ENCODE measurements at places on chromosomes 12 and 14. TPM values are rescaled to one million over a fixed set of nuclear protein-coding genes. Genes with fewer than 3 reads are reported as not detected.

GRCh38 chr12:103128862-103129501, 171.5 kb downstream of the ASCL1 start:
- DNase-seq: no peak

DNA sequence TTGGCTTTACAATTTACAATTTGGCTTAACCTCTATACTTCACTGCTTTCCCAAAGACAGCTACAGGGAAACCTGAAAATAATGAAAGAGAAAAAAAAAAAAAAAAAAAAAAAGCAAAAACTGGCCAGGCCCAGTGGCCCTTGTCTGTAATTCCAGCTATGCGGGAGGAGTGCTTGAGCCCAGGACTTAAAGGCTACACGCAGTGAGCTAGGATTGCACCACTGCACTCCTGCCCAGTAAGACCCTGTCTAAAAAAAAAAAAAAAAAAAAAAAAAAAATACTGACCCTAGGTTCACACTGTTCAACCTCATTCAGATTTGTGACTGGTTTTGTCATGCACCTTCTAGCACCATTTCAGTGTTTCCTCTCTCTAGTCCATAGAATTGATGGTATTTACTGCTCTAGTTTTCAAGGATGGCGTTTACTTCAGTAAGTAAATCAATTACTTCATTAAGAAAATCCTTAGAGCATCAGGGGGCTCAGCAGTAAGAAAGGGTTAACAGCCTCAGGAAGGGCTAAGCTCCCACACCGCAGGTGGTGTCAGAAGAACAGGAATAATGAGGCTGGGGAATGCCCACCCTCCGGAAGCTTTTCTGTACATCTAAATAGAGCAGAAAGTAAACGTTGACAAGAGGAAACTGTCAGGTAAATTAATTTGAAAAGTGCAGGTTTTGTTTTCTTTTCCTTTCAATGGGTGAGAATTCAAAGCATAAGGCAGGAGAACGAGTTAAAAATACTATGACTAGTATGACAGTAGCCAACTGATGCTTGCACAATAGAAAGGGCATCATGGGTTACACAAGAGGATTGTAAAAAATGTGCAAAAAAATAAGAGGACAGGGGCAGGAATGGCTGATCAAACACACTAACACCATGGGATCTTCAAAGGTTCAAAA, 115.0 kb upstream of the MDM1 start:
- DNase-seq: no peak

- no peak for DNase-seq
These were observed 227.7 kb downstream of the SLC16A7 start for GRCh38 chr12:59823567-59823966.

DNA sequence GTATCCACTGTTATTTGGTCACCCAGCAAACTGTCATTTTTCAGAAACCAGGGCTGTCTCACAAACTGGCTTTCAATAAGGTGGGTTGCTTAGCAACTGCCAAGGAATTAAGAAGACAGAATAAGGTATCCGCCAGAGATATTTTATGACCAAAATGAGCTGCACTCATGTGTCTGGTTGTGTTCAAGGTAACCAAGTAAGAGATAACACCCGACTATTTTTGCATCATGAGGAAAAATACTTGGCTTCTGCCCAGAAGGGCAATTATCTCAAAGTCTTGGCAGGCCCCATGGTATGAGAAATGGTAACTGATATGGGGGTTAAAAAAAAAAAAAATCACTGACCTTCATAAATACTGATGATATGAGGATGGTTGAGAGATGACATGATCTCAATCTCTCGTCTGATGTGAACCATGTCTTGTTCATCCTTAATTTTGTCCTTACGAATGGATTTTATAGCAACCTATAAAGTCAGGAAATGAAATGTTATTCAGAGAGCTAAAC, 32.6 kb downstream of the NUAK1 start:
- no peak for DNase-seq

The ZDHHC17 gene
- 20.0 TPM for total RNA-seq

The LYZ gene
- total RNA-seq: not detected

DNA sequence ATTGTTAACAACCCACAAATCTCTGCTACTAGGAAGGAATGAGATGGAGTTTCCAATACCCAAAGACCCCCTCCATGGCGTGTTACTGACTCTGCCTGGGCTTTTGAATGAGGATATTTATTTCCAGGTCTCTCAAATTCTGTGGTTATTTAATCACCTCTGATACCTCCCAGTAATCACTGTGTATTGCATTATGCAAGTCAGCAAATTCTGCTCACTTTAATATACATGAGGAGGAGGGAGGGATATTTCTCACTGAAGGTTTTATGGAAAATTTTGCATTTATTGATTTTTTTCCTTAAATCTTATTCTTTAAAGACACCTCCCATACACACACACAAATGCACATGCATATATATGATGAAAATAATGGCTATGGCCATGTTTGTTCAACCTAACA, 962.9 kb downstream of the VRK1 start:
- DNase-seq: no peak

The RARG gene
- 21.8 TPM for total RNA-seq

The ACOT6 gene
- not detected for total RNA-seq

GRCh38 chr14:56107615-56108014, 10.6 kb upstream of the PELI2 start:
- DNase-seq: no peak

The PPP1R1A gene
- total RNA-seq: not detected

DNA sequence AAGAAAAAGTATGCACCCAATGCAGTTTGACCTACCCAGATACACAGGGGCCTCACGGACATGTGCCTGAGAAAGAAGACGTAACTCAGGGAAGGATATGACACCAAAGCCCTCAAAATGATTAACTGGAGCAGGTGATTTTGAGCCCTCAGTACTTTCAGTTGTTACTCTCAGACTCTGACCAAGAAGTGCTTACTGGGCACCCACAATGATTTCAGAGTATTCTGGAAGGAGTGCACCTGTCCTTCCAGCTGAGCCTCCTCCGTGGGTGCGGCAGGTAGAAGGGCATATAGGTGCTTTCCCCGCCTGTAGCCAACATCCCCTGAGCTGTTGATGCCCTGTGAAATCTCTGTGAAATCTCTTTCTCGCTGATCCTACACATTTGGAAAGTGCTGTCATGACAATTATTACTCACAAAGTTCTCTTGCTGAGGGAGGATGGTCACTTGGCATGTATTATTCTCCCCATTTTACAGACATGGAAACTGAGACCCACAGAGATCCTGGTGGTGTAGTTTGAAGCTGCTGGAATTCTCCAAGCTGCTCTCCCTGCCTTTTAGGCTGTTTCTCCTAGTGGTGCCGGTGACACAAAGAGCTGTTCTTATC, 154.3 kb upstream of the CCND2 start:
- peak; percentile 88 for DNase-seq

The CPM gene
- total RNA-seq: 19.8 TPM

GRCh38 chr12:70876952-70877351, 43.6 kb downstream of the PTPRR start:
- DNase-seq: no peak

GRCh38 chr12:32145096-32145495, 38.4 kb downstream of the BICD1 start:
- DNase-seq: no peak

The DNAH10 gene
- 0.19 TPM for total RNA-seq

The NCKAP5L gene
- 3.0 TPM for total RNA-seq

GRCh38 chr12:1776170-1776921, 44.0 kb upstream of the LRTM2 start:
- DNase-seq: no peak

- no peak for DNase-seq
These were observed 22.3 kb downstream of the LRIG3 start for GRCh38 chr12:58897969-58898368.

DNA sequence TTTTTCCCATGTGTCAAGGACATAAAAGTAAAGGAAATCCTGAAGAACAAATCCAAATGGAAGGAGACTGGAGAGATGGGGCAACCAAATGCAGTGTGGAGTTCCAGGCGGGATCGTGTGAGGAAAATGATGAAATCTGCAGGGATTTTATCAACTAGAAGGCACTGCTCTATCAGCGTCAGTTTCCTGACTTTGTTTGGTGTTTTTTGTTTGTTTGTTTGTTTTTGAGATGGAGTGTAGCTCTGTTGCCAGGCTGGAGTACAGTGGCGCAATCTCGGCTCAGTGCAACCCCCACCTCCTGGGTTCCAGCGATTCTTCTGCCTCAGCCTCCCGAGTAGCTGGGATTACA, 43.3 kb upstream of the GPR132 start:
- no peak for DNase-seq

The KRT71 gene
- not detected for total RNA-seq

DNA sequence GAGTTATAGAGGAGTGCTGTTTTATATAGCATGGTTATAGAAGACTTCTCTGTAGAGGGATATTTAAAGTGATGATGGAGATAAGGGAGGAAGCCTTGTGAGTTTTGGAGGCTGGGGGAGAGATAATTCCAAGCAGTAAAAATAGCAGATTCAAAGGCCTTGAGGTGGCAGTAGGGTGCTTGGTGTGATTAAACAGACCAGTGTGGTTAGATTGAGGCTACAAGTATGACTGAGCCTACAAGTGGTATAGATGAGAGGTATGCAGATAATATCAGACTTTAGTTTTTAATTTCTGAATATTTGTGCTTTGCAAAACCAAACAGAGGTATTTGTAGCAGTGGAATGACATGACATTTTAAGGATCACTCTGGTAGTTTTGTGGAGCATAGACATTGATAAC, 20.3 kb downstream of the FANCM start:
- no peak for DNase-seq

The SAMD15 gene
- 0.38 TPM for total RNA-seq

- DNase-seq: no peak
These were observed 41.0 kb upstream of the RGS6 start for GRCh38 chr14:71891185-71891584.

GRCh38 chr12:32964981-32965585, 68.5 kb upstream of the PKP2 start:
- DNase-seq: no peak

DNA sequence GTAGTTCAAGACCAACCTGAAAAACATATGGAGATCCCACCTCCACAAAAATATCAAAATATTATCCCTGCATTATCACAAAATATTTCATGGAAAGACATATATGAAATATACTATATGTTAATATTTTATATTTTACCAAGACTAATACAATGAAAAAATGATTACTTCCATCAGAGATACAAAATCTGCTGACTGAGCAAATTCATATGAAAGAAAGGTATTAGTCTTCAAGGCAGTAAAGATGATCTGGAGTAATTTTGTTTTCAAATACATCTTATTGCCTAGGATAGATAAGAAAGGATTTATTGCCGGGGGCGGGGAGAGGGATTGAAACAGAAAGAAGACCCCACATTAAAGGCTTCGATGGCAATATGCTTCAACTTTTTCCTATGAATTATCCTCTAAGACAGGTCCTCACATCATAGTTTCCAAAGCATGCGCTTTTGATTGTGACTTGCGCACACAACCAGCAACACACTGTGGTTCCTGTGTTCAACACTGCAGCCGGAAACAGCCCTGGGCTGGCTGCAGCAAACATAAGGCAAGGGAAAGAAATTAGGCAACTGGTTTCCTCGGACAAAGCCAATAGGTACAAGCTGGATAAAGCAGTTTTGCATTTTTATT, 83.2 kb downstream of the SPPL3 start:
- peak; percentile 70 for DNase-seq

The RNF34 gene
- 70.4 TPM for total RNA-seq

GRCh38 chr14:89276424-89276975, 140.5 kb downstream of the FOXN3 start:
- DNase-seq: peak; percentile 92

The CCDC38 gene
- not detected for total RNA-seq

- no peak for DNase-seq
These were observed 67.3 kb upstream of the TMCC3 start for GRCh38 chr12:94717656-94718055.
